MV-4-11 (cell line): ENCODE measurements at places on chromosomes 16 and 17.

GRCh38 chr17:57355090-57355859 is 99.0 kb downstream of the MSI2 start:
- no peak for DNase-seq

- DNase-seq: no peak
Observed at GRCh38 chr16:57755726-57756423, 20.3 kb downstream of the KATNB1 start.

DNA sequence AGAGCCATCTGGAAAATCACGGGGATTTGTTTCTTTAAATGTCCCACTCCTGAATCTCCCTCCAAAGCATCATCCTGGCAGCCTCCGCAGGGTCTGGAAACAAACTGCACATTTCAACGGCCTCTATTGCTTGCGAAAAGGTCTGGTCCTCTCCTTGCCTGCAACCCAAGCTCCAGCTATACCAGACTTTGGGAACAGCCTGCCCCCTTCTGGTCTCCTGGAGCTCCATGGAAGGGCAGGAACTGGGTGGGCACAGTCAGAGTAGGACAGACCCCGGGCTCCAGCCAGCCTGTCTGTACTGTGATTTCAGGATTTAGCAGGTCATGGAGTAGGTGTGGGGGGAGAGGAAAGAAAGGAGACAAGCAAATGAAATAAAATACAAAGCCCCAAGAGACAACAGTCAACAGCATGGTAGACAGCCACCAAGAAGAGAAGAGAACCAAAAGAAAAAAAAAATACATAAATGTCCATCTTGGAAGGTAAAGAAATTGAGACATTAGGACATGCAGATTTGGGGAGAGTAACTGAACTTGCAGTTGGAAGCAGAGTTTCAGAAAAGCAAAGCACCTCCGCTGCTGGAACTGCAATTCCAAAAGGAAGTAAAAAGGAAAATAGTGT is 2.7 kb downstream of the XYLT1 start:
- peak; percentile 57 for DNase-seq

- DNase-seq: peak; percentile 32
Observed at GRCh38 chr17:60231234-60231633, 81.5 kb downstream of the CA4 start.

DNA sequence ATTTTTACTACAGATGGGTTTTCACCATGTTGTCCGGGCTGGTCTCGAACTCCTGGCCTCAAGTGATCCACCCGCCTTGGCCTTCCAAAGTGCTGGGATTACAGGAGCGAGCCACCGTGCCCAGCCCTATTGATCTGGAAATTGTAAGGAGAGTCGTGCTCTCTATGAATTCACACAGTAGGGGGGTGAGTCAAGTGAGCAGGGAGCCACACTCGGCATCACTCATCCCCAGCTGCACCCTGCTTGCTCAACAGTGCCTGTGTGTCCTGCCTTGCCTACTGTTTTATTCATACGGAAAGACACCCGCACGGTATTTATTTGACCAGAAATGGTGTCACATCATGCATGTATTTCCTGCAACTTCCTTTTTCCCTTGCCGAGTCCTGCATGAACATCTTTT is 157.2 kb upstream of the FOXF1 start:
- peak; percentile 43 for DNase-seq

DNA sequence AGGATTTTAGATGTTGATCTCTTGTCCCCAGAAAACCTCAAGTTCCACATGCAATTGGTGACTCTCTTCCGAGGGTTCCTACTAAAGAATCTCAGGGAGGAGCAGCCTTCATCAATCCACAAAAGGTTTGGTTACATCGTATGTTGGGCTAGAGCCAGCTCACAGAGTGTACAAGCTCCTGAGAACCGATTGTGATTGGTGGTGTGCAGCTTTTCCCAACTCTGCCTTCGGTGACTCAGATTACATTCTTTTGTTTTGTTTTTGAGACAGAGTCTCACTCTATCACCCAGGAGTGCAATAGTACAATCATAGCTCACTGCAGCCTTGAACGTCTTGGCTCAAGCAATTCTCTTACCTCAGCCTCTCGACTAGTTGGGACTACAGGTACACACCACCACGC is 172.4 kb downstream of the PMP22 start:
- no peak for DNase-seq

DNA sequence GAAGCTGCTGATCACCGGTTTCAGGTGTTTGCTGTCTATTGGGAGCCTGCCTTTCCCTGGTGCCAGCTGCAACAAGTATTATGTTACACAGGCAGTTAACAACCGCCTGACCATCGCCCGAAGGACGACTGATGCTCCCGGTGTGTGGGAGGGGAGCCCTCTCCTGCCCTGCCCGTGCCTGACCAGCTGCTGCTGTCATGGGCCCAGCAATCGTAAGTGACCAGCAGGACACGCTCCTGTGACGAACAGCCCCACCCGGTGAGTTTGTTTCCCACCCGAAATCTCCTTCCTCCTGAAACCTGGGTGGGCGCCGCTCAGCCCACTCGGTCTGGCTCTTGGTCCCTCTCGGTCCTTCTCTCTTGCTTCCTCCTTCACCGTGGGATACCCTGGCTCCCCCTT is 17.9 kb upstream of the UBE2I start:
- no peak for DNase-seq

DNA sequence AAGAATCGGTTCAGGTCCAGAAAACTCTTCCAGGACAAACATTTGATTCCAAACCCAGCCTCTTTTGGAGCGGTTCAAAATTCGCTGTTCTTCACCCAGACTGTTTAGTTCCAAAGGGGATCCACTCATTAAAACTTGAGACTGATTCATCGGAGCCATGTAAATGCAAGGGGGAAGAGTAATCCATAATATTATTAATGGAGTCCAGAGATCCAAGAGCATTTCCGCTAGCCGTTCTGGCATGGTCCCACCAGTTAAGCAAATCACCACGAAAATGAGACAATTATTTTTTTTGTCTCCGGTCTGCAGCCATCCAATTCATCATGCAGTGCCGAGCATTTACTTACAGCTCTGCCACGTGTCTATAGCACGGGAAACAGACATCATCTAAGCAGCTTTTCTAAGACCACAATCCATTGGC is 15.1 kb downstream of the CDH8 start:
- no peak for DNase-seq

DNA sequence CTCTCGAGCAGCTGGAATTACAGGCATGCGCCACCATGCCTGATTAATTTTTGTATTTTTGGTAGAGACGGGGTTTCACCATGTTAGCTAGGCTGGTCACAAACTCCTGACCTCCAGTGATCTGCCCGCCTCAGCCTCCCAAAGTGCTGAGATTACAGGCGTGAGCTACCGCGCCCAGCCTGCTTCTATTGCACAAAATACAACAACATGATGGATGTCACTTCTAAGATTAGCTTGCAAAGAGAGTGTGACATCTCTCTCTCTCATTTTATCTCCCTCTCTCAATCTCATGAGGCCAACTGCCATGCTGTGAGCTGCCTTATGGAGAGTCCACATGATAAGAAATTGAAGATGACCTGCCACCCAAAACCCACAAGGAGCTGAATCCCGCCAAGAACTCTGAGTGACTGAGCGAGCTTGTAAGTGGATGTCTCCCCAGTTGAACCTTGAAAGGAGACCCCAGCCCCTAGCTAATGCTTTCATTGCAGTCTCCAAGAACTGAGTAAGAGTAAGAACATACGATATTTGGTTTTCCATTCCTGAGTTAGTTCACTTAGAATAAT is 458.5 kb downstream of the RBFOX1 start:
- DNase-seq: no peak

GRCh38 chr17:67707442-67707841 is 10.3 kb upstream of the NOL11 start:
- no peak for DNase-seq

- no peak for DNase-seq
Observed at GRCh38 chr17:79690466-79690865, 40.3 kb upstream of the ENPP7 start.

DNA sequence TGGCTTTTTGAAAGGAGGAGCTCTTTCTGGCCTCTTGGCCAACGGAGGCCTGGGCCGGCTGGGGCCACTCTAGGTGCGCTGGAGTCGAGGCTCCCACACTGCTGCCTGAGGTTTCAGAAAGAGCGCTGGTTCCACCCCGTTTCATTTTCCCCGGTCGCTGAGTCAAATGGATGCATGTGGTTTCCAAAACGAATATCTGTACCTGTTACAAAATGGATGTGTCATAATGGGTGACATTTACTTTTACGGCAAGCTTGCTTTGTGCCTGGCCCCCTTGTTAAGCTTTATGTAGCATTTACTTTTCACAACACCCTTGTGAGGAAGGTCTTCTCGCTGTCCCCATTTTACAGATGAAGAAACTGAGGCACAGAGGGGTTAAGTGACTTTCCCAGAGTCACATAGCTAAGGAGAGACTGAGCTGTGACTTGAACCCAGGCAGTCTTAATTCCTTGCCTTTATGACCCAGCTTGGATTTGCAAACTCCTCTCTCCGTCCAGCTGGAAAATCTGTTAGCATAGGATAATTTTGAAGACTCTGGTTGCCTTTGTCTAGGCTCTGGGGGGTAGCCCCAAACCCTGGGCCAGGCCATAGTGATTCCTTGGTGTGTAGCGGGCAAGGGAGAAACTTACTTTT is 10.6 kb downstream of the KSR1 start:
- peak; percentile 77 for DNase-seq

DNA sequence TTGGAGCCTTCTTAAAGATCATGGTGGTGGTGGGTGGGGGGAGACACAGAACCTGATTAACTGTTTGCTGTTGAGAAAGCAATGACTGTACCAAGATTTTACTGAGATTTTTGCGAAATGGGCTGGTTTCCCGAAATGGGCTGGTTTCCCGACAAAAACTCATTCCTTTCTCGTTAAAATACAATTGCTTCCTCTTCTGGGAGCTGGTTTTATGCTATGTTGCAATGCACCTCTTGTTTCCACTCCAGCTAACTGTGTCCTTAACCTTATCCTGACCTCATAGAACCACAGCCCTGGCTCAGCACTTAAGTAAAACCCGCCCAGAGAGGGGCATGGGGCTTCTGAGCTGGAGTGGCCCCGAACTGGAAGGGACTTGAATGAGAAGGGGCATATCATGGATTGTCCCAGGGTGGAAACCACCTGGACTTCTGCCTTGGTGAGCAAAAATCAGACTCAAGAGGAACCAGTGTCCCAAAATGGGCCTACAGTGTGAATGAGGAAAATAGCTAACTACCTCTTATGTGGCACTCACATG is 20.9 kb downstream of the FAM20A start:
- DNase-seq: peak; percentile 87

DNA sequence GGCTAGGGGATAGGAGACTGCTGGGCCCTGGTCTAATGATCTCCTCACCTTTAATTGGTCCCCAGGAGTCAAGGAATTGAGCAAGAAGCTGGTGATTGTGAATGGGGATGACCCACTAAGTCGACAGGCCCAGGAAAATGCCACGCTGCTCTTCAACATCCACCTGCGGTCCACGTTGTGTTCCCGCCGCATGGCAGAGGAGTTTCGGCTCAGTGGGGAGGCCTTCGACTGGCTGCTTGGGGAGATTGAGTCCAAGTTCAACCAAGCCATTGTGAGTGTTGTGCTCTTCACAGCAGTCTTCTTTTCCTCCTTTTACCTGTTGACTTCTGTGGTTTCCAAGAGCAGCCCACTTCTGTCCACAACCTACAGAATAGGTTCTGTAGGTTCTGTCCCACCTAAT is 19.4 kb downstream of the POLR2A start:
- no peak for DNase-seq

GRCh38 chr17:37339321-37339720 is 36.5 kb upstream of the C17orf78 start:
- no peak for DNase-seq

- DNase-seq: no peak
Observed at GRCh38 chr16:89256651-89257254, 39.2 kb downstream of the ZNF778 start.

DNA sequence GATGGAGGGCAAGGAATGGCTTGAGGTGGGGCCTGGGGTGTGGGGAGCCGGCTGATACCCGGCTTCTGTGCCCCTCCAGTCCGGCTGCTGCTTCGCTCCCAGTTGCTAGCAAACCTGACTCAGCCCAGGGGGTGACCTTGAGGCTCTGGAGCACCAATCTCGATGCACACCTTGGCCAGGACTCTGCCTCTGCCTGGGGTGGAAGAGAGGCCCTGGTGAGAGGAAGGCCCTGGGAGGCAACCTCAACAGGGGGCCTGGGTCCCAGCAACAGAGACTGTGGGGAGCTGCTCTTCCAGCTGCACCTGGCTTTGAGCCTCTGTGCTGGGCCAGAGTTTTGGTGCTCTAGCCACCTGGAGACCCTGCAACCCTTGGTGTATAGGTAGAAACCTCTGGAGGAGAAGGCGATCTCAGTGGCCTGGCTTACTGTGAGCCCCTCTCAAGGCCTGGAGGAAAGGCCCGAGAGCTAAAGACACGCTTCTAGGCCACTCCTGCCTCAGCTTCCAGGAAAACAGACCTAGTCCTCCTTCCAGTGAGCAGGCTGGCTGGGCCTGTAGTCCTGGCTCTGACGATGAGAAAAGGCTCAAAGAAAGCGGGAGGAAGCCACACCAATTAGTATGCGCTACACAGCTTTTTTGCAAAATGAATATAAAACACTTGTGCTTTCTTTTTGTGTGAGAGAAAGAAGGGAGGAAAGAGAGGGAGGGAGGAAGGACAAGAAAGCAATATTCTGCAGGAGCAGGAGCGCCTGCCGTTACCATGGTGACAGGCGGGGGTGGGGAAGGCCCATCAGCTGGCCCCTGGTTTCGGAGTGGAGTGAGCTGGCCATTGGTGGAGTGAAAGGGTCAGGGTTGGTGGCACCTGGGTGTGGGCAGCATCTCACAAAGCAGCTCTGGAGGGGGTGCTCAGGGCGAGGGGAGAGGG is 51.0 kb downstream of the VAC14 start:
- DNase-seq: no peak

DNA sequence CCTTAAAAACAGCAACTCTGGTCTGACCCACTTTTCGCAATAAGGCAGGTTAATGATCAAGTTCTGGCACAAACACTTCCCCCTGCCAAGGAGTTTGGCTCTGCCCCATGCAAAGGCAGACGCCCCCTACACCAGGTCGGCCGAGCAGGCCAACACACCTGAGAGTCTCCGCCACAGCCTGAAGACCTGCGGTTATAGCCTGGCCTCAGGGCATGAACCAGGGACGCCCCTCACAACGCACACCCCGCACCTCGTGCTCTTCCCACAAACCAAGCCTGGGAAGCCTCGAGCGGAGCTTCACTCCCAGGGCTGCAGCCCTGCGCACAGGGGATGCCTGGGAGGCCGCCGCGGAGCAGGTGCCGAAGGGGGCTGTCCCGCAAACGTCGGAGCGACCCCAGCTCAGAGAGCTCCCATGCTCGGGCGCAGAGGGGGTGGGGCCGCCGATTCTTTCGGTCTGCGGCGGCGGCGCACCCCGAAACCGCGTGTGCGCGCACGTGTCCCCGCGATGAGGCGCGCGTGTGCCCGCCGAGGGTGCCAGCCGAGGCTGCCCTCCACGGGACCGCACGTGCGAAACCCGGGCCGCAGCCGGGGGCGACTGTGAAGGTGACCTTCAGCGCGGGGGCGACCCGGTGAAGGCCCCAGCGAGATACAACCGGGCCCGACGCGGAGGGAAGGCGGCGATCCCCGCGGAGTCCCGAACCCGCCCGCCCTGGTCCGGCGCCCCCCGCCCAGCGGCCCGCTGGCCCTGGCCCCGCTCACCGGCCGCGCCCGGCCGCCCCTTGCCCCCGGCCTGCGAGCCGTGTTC is 559 bp downstream of the CLUH start:
- DNase-seq: no peak
